ENCODE measurements at places on chromosomes 13 and 19.

GRCh38 chr19:29586401-29586800 is 19.7 kb upstream of the POP4 start:
- no peak for DNase-seq

GRCh38 chr13:80141123-80141849 is 199.6 kb downstream of the SPRY2 start:
- peak; percentile 61 for DNase-seq

DNA sequence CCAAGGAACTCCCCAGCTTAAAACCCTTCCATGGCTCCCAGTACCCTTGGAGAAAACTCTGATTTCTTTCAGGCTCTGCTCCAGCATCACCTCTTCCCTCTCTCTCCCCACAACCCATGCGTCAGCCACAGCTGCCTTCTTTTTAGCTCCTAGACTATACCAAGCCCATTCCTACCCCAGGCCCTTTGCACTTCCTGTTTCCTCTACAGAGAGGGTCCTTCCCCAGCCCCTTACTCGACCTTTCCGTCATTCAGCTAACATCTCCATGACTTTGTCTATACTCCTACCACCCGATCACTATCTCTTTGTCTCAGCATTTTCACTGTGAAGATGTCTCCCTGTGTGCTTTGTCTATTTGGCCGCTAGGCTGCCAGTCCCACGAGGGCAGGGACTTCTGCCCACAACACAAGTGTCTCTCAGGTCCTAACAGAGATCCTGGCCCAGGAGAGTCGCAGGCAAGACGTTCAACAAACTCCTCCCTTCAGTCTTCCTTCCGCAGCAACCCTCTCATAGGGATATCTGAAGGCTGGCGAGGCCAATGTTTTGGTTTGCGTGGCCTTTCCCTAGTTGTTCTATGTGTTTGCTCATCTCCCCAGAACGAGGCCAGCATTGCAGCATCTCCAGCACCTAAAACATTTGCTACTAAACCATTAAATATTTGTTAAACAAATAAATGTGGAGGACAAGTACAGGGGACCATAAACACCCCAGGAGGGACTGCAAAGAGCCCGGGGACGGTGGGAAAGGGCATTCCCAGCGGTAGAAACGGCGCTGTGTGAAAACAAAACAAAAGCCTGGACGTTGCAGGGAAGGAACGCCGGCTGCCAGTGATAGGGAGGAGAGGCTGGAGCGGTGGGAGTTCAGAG is 816 bp downstream of the CCNP start:
- DNase-seq, result peak; percentile 56

DNA sequence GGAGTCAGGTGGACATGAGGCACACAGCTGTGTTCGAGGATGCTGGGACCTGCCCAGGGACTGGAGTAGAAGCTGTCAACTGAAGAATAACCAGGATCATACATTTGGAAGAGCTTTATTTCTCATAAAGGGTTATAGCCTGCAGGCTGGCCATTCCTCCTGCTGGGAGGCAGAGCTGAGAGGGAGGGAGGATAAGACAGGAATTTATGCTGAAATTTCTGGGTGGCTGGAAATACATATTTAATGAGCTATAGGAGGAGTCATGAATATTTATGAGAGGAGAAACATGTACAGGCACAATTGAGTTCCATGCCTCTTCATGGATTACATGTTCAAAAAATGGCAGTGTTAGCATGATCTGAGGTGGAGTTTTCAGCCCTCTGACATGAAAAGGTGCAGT is 151.9 kb downstream of the SHISA2 start:
- DNase-seq, result no peak

DNA sequence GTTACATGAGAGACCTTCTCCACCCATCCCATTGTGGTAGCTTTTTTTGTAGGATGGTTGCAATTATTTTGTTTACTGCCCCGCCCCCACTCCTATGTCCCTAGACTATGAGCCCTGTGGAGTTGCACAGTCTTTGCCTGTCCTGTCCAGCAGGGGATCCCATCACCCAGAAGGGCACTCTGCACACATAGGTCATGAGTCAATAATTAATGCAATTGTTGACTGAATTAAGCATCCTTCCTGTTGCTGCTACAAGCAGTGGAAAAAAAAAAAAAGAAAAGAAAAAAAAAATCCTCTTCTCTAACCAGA is 14.2 kb downstream of the C19orf81 start:
- no peak for DNase-seq

GRCh38 chr19:49064029-49064629 is 489 bp downstream of the NTF4 start:
- DNase-seq, result no peak

GRCh38 chr13:43123856-43124255 is 100.5 kb downstream of the DNAJC15 start:
- no peak for DNase-seq

GRCh38 chr19:39937094-39937720 is 2.8 kb upstream of the FCGBP start:
- no peak for DNase-seq

- no peak for DNase-seq
These were observed 310.0 kb upstream of the TSHZ3 start for GRCh38 chr19:31658993-31659896.

- no peak for DNase-seq
These were observed 10.0 kb downstream of the POLR1D start for GRCh38 chr13:27631665-27632064.

DNA sequence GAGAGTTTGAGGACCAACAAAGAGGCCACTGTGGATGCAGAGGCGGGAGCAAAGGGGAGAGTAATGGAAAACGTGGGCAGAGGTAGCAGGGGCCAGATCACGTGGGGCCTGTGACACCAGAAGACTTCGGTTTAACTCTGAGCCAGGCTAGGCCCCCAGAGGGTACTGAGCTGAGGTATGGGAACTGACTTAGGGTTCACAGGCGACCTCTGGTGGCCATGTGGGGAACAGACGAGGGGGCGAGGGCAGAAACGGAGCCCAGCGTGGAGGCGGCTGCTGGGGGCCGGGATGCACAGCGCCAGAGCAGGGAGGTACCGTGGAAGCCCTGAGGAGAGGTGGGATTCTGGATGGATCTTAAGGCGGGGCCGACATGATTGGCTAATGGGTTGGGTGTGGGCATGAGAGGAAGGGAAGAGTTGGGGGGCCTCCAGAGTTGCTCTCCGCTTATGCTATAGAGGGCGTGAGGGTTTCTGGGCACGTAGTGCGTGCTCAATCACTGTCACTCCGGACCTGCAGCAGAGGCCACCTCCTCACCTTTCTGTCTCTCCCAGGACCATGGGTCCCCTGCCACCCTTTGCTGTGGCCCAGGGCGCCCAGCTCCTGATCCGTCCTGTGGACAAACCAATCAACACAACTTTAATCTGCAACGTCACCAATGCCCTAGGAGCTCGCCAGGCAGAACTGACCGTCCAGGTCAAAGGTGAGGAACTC is 13.7 kb downstream of the PVR start:
- DNase-seq, result peak; percentile 82

- DNase-seq, result no peak
These were observed 64.9 kb downstream of the DNAJC3 start for GRCh38 chr13:95741584-95742563.

- no peak for DNase-seq
These were observed 54.7 kb downstream of the NFIC start for GRCh38 chr19:3420909-3421619.
